NCI-H1694 (cell line): ENCODE measurements at places on chromosomes 3 and 15.

DNA sequence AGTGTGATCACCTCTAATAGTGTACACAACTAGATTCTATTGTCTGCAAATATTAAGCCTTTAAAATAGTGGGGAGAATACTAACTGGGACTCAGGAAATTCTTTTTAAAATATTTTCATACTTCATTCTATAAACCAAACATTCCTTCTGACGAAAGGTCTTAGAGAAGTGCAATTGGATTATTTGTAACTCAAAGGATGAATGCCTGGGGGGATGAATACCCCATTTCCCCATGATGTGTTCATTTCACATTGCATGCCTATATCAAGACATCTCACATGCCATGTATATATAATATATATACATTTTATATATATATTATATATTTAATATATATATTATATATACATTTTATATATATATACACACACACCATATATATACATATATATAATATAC, 189.9 kb downstream of the VGLL3 start:
- DNase-seq = no peak

- DNase-seq = no peak
These were observed 53.6 kb downstream of the CLEC3B start for GRCh38 chr3:45079715-45080114.

GRCh38 chr3:124833710-124834332, 53.3 kb downstream of the ITGB5 start:
- DNase-seq = no peak

DNA sequence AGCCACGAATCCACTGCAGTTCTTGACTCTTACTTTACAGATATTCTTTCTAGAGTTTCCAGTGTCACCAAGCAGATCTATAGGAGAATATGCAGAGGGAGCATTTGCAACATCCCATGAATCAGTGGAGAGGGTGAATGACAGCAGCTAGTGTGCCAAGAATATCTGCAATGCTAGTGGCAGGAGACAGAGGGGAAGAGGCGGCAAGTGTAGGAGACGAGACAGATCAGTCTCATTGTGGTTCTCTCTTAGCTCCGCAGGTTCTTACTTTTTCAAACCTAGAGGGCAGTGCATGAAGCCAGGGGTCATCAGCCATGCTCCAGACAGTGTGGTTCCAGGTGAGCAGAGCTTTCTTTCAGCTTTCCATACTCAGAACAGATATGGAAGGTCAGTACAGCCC, 744 bp downstream of the ZNF619 start:
- no peak for DNase-seq

- DNase-seq = no peak
These were observed 869.5 kb downstream of the SI start for GRCh38 chr3:164208821-164209220.

- DNase-seq = no peak
These were observed 181.7 kb downstream of the SUCLG2 start for GRCh38 chr3:67472674-67473201.

- no peak for DNase-seq
These were observed 199.1 kb downstream of the EPHA3 start for GRCh38 chr3:89306540-89306939.

GRCh38 chr3:71104121-71104541, 479.4 kb downstream of the FOXP1 start:
- no peak for DNase-seq

DNA sequence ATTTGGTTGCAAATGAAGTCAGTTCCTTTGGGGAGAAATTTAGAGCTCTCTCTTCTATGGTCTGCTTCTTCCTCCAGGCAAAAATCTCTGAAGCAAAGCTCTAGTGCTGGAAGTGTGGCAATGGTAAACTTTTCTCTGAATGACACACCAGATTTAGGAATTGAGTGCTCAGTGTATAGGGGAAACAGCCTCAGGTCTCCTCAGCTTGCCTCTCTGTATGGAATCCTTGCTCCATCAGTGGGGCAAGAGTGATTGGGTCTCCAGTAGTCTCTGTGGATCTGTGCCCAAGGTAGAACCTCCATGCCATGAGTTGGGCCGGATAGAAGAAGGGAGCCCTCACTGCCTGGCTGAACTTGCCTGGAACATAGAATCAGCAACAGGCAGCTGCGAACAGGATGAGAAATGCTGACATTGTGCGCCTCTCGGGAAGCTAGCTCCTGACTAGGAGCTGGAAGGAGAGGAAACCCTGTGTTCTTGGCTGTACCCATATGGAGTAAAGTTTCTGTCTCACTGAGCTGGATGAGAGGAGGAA, 156.1 kb downstream of the WNT7A start:
- no peak for DNase-seq

GRCh38 chr3:9151240-9151639, 98.2 kb downstream of the SRGAP3 start:
- no peak for DNase-seq

DNA sequence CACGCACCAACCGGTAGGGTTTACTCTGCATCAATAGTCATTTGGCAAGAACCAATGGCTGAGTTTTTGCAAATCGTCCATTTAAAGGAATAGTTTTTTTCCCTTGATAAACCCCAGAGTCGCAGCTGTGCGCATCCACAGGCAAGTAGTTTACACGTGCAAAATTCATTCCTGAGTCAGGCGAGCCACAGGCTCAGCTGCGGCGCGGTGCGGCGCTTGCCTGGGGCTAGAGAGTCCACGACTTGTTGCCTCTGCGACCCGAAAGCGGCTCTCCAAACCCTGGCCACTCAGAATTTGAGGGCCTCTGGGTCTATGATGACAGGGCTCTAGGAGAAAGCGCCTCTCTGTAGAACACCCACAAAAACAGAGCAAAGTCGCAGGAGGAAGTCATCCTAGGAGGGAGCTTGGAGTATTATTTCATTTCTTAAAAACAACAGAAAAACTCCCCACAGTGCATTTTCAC, 36.7 kb downstream of the ZIC4 start:
- DNase-seq = no peak

DNA sequence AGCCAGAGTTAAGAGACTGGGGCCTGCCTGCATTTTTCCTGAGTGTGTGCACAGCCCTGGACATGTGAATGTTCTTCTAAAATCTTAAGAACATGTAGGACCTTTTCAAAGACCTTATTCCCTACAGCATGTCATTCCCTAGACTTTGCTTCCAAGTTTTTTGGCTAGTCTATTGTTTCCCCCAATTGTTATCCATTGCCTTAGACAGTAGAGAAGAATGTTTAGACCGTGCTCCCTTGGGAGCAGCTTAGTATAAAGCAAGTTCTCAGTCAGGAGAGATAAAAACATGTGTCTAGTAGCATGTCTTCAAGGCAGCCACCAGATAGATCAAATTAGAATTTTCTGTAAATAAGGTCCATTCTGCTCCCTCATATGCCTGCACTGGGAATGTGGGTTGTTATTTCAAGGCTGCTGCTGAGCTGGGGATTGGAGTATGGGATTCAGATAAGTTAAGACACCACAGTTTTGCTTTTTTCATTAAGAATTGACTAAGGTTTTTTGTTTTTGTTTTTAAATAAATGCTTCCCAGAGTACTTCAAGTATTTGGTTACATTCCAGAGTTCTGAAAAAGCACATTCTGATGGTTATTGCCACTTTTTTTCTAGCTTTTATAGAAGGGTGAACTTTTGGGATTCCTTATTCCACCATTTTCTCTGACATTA, 246.7 kb downstream of the RORA start:
- no peak for DNase-seq

DNA sequence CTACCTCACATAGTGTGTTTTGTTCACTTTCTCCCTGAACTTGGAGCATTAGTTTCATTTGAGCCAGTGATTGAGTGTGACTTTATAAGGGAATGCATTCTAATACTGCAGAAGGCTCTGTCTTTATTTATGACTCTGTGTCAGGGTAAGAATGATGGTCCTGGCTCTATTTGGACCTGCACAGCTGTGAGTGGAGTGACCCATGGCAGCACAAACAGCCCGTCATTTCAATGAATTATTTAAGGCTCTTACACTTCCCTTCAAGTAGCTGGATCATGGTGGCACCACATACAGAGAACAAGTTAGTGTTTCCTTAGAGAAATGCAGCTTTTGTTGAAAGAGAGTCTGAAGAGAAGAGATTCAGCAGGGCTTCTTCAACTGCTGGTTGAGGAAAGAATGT, 16.4 kb downstream of the TMEM108 start:
- DNase-seq = no peak

GRCh38 chr15:81785181-81785580, 260.6 kb downstream of the MEX3B start:
- DNase-seq = no peak

- DNase-seq = no peak
These were observed 72.2 kb downstream of the FAM174B start for GRCh38 chr15:92583096-92584034.

DNA sequence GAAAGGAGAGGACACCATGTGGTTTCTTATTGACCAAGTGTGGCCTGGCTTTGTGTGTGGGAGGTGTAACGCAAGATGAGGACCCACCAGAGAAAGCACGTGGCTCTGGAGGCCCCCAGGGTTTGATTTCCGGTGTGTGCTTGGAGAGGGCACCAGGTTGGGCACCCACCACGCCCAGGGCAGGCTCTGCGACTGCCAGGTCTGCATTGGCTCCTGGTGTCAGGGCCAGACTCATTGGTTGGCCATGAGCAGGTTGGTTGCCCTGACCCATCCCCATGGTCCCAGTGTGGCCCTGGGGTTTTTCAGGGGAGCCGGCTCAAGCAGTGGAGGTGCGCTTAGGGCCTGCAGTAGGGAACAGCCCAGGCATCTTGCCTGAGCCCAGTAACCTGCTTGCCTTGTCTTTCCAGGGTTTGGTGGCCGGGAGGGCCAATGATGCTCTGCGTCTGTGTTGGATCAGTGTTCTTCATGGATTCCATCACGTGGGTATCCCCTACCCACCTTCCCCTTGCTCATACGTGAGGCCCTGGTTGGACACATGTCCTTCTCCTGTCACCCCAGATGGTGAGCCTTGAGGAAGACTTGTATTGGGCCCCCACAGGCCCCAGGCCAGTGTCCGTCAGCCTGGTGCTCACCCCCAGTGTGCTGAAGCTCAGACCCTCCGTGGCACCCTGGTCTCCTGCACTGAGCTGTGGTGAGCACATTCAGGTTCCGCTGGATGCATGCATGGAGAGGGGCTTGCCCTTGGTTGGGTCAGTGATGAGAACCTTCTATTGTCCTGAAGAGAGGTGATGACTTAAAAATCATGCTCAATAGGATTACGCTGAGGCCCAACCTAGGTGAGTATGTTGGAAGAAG, 193.9 kb downstream of the UBE3A start:
- no peak for DNase-seq

GRCh38 chr3:45026957-45027356, 854 bp downstream of the CLEC3B start:
- DNase-seq = no peak

DNA sequence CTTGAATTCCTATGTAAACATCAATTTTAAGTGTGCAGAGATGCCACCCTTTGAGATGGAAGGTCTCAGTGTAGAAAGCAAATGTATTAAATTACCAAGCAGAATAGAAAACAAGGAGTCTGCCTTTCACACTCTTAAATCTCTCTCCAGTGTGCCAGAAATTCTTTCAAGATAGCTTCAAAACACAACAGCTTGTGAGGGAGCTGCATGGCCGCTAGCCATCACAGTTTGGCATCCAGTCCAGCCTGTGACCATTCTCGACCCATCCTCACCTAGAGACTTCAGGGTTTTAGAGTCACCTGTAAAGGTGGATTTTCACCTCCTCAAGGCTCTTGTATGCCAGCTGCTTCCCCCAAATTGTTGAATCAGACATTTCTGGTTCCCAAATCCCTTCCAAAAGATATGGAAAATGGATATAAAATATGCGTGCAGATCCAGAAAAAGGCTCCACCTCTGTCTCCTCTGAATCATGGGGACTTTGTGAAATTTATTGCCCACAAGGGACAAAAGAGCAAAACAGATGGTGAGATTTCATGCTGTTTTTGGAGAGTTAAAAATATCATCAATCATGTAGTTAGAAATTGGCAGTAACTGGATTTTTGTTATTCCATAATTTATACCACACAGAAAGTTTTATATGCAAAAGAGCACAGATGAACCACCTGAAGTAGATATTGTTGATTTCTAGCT, 114.2 kb upstream of the THRB start:
- peak; percentile 45 for DNase-seq

DNA sequence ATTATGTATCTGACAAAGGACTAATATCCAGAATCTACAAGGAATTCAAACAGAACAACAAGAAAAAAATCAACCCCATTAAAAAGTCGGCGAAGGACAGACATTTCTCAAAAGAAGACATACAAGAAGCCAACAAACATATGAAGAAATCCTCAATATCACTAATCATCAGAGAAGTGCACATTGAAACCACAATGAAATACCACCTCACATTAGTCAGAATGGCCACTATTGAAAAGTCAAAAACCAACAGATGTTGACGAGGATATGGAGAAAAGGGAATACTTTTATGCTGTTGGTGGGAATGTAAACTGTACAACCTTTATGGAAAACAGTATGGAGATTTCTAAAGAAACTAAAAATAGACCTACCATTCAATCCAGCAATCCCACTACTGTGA, 233.1 kb upstream of the PLSCR5 start:
- no peak for DNase-seq

DNA sequence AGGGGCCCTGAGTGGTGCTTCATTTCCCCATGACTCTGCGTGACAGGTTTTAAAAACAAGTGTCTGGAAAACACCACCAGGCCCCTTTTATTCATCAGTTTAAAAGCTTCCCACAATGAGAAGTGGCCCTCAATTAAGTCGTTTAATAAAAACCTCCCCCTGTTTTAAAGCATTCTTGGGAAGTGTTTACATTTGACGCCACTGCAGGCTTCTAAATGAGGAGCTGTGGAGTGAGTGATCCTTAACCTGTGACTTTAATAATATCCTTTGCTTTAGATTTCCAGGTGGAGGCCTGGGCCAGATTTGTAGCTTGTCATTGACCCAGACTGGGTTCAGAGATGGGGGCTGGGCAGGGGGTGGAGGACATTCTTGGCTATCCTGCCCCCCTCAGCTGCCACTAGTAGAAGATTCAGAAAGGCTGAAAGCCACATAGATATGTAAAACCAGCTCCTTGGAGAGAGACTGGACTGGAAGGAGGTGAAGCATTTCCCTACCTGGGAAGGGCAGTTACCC, 11.3 kb downstream of the CGNL1 start:
- no peak for DNase-seq

DNA sequence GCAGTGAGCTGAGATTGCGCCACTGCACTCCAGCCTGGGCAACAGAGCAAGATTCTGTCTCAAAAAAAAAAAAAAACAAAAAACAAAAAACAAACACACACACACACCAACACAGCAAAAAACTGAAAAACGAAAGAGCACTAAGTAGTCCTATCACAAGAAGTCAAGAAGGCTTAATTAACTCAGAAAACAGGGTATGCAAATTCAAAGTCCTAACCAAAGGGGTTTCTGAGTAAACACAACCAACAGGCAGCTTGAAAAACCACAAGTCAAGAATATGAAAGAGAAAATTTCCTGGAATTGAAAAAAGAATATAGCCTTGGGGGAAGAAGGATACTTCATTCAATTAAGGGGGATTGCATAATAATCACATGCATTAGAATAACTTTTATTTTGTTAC, 37.7 kb upstream of the PARP14 start:
- no peak for DNase-seq
